ENCODE measurements at places on chromosomes 6 and 20.
A peak's percentile ranks its signal among the peaks of the same experiment; 100 is the strongest.

DNA sequence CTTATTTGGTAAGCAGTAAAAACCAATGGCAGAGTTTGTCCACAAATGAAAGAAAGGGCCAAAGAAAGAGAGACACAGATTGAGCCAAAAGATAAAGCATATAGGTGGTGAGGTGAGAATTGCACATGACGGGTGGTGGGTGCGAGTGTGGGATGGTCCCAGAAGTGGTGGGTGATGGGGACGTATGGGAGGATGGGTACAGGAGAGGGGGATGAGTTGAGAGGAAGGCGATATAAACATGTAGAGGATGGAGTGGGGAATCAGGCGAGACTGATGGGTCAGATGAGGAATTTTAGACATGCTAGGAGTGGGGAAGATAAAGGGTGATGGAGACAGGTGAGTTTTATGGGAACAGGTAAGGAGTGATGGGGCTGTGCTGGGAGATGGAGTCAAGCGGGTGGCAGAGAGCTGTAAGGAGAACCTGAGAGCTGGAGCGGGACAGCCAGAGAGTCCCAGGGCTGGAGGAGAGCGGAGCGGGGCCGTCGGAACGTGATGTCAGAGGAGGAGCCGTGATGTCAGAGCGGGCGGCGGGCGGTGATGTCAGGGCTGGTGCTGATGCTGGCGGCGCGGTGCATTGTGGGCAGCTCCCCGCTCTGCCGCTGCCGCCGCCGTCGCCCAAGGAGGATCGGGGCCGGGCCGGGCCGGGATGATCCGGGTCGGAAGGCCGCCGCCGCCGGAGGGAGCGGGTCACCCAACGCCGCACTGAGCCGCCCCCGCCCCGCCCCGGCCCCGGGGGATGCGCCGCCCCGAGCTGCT lies at the start of gene TTBK1:
TTBK1 (plus strand) TSS at position 574 of the 756 bp plus-strand sequence. CDS start 3,180 bp downstream, outside the sequence.
- no peak for DNase-seq

- DNase-seq = no peak
Observed at GRCh38 chr6:169964486-169965180, 213.2 kb downstream of the ERMARD start.

GRCh38 chr6:11212664-11213063 lies 19.8 kb downstream of the NEDD9 start:
- DNase-seq = peak; percentile 41

GRCh38 chr20:58737198-58737597 lies 44.6 kb downstream of the NPEPL1 start:
- no peak for DNase-seq

DNA sequence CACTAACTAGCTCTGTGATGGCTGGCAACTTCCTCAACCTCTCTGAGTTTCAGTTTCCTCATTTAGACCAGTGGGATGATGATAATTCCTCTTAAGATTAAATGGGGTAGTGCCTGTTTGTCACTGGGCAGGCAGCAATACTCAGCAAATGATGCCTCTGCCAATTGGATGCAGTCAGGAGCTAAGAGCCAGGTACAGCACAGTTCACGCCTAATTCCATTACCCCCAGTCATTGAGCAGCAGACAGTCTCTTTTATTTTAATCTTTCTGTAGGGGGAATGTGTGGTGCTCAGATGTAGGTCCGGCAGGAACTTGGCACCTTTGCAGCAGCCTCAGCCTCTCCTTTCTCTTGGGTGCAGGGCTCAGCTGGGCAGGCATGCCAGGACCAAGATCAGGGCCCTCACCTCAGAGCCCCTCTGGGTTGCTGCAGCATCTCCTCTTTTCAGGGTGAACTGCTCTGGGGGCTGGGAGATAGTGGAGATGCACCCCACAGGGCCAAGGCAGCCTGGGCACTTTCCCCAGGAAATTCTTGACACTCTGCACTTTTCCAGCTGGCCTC lies 243.8 kb downstream of the LRFN2 start:
- DNase-seq = no peak

- DNase-seq = no peak
Observed at GRCh38 chr6:11414176-11414963, 123.2 kb upstream of the TMEM170B start.

DNA sequence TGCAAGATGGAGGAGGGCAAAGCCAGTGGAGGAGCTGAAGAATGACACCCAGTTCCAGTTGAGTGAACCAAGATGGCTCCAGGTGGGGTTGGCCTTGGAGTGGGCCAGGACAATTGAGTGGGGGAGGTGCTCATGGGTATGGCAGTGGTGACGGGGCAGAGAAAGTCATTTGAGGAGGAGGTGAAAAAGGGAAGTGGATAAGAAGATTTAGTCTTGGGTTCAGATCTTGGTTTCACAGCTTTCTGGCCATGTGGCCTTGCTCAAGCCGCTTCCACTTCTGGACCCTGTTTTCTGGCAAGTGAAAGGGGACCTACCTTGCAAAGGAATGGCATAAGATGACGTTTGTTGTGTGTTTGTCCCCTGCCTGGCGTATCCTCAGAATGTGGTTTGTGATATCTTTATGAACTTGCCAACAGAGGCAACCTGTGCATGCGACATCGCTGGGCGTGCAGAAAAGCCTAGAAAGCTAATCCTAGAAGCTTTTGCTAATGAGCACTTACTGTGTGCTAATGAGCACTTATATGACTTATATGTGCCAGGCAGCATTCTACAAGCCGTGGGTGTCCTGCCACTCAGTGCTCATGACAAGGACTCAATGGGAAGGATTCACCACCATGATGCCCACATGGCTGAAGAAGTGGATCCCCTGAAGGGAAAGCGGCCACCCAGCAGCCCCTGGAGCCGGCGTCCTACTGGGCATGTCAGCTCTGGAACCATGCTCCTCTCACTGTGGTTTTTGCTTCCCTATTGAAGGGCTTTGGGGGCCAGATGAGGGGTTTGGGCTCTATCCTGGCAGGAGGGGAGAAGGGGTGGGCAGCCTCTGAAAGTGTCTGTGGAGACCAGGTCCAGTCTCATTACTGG lies 23.6 kb upstream of the STX16 start:
- DNase-seq = no peak

DNA sequence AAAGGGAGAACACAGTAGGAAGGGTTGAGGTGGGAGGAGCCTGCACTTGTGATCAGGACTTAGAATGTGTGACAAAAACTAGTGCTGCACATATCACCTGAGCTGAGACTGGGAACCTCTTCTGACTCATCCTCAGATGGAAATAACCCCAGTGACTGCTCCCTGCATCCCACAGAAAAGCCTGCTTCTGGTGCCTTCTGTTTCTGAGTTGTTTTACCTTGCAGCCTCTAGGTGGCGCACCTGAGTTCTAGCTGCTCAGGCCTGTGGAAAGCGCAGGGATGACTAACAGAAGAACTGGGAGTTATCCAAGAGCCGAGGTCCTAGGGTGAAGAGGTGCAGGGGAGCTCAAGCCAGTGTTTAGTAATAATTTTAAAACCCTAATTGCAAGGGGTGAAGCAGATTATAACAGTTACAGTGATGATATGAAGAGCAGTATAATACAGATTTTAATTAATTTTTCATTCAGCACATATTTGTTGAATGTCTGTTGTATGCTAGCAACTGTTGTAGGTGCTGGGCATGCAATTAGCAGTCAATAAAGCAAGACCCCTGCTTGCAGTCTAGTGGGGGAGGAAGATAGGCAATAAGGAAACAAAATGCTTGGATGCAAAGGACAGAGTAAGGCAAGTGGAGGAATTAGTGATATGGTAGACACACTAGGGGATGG lies 302.5 kb downstream of the DHX35 start:
- peak; percentile 67 for DNase-seq

GRCh38 chr6:170285482-170285881 lies 5.4 kb downstream of the DLL1 start:
- no peak for DNase-seq

GRCh38 chr6:158631678-158632537 lies 12.6 kb downstream of the DYNLT1 start:
- DNase-seq = no peak

All from fibroblast of skin of right quadriceps (primary cell).